ENCODE measurements at places on chromosomes 4 and X. TPM values are rescaled to one million over a fixed set of nuclear protein-coding genes. Genes with fewer than 3 reads are reported as not detected.
A peak's percentile ranks its signal among the peaks of the same experiment; 100 is the strongest.

Gene SRPK3
- 0.86 TPM for total RNA-seq

Gene GAGE1
- total RNA-seq: not detected

Gene GC
- not detected for total RNA-seq

Gene MXRA5
- 45.4 TPM for total RNA-seq

Gene EPGN
- 0.32 TPM for total RNA-seq

Gene MTCP1
- total RNA-seq: 2.2 TPM

Gene SORCS2
- total RNA-seq: under 0.01 TPM

Gene TRIM75
- 0.32 TPM for total RNA-seq

Gene PHOX2B
- total RNA-seq: not detected

Gene MAGEA2B
- total RNA-seq: not detected

GRCh38 chrX:41512394-41512793 is 65.3 kb downstream of the NYX start:
- DNase-seq: no peak

- no peak for DNase-seq
These were observed 109.6 kb upstream of the KIT start for GRCh38 chr4:54548098-54548620.

DNA sequence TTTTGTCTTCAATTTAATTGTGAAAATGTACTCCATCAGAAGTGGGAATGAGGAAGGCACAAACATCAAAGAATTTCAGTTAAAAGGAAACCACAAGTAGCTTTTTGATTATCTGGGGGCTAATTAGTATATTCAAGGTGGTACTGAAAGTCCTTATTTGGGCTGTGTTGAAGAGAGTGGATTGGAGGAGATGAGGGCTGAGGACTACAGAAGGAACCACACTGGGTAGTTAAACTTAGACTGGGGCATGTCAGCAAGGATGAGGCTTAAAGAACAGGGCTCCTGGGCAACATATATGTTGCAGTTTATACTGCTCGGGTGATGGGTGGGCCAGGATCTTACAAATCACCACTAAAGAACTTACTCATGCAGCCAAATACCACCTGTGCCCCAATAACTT is 346.8 kb downstream of the SPOCK3 start:
- DNase-seq: no peak

- DNase-seq: peak; percentile 68
These were observed 39.3 kb upstream of the TXK start for GRCh38 chr4:48173056-48173991.

DNA sequence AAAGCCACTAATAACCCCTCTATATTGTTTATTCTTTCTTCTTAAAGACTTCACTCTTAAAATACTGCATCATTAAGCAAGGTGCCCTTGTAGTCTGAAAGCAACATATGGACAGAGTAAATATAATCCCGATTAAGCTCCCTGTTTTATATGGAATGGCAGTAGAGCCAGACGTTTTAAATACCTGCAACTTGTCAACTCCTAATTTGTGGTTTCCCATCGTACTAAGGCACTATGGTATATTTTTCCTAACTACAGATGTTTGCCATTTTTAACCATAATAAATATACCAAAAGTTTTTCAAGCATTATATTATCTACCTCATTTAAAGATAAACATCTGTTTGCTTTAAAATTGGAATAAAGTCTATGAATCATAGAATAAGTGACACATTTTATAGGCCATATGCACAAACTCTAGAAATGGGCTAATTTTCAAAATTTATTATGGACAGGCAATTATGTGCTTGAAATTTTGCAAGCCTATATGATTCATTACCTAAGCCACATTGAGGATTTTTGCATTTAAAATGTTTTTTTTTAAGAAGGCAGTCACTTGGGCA is 194.6 kb downstream of the FRMPD4 start:
- peak; percentile 70 for DNase-seq

GRCh38 chr4:109589605-109590004 is 29.6 kb downstream of the MCUB start:
- DNase-seq: no peak

- DNase-seq: no peak
These were observed 250.8 kb downstream of the SLC39A8 start for GRCh38 chr4:102094481-102094880.

Measured in fibroblast of villous mesenchyme (primary cell).